ENCODE measurements at places on chromosomes 16 and 17.
A peak's percentile ranks its signal among the peaks of the same experiment; 100 is the strongest.

DNA sequence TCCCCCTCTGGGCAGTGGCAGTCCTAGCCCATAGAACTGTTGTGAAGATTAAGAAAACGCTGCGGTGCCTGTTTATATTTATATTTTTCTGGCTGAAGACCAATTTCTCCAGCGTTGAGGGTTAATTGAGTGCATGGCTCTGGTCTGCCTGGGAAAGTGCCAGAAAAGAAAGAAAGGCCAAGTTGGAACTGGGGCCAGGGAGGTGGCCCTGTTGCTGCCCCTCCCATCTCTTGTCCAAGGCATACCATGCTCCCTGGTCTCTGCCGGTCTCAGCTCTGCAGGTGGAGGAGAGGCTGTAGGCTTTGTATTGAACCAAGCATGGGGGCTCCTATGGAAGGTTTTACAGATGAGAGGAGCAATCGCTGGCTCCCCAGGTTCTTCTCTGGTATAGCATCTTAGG lies 124.7 kb downstream of the MGAT5B start:
- no peak for DNase-seq

- DNase-seq = no peak
Observed at GRCh38 chr16:15961571-15962090, 12.2 kb downstream of the ABCC1 start.

DNA sequence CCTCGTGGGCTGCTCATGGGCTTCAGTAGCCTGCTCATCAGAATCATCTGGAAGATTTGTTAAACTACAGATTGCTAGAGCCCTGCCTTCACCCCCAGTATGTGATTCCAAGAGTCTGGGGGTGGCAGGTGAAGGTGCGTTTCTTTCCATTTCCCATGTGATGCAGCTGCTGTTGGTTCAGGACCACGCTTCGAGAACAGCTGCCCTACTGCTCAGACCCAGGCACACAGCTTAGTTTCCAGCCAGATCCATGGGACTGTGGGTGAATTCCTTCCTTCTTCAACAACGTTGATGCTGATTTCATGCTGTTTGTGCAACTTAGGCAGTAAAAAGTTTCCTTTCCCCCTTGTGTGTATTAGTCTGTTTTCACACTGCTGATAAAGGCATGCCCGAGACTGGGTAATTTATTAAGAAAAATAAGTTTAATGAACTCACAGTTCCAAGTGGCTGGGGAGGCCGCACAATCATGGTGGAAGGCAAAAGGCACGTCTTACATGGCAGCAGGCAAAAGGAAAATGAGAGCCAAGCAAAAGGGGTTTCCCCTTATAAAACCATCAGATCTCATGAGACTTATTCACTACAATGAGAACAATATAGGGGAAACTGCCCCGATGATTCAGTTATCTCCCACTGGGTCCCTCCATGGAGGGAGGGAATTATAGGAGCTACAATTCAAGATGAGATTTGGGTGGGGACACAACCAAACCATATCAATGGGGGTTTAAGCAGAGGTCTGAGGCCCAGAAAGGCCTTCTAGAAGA lies 159.2 kb downstream of the XYLT1 start:
- no peak for DNase-seq

DNA sequence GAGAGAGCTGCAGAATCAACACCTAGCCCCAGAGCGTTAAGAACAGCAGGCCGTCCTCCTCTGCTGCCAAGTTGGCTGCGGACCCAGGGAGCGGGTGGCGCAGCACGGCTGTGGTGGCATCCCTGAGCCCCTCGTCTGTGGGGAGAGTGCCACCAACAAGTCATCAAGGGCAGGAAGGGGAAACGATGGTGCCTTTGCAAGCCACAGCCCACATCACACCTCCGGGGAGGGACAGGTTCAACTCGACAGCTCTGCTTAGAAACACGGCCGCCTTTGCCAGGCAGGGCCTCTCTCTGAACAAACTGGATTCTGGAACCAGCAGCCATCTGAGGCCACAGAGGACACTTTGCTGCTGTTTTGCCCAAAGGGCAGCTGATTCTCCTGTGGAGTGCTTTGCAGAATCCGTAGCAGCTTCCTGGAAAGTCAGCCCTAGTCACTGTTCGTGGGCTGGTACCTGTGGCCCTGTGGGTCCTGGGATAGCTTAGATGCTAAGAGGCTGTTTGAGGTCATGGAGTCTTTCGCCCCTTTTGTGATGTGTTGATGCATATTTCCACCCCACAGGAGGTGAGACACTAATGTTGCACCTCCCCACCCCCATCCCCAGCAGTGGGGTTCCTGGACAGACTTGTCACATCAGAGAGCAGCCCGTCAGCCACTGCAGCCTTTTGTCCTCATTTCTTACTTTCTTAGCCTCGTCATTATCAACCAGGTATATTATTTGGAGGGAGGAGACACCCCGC lies 270.6 kb downstream of the CPPED1 start:
- no peak for DNase-seq

- DNase-seq = no peak
Observed at GRCh38 chr17:27247071-27247957, 46.6 kb upstream of the WSB1 start.

DNA sequence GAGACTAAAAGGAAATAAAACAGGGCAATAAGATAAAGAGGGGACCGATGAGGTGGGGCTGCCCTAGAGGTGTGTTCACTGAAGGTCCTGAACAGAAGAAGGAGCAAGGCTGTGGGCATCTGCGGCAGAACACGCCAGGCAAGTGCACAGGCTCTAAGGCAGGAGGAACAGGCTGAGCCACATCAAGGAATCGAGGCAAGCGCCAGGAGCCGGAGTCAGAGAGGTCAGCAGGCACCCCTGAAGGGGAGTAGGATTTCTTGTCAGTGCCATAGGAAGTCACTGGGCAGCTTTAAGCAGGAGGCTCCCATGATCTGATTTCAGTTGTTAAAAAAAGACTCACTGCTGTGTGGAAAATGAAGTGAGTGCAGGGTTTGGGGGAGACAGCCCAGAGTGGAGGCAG lies 186.5 kb downstream of the KATNIP start:
- no peak for DNase-seq

DNA sequence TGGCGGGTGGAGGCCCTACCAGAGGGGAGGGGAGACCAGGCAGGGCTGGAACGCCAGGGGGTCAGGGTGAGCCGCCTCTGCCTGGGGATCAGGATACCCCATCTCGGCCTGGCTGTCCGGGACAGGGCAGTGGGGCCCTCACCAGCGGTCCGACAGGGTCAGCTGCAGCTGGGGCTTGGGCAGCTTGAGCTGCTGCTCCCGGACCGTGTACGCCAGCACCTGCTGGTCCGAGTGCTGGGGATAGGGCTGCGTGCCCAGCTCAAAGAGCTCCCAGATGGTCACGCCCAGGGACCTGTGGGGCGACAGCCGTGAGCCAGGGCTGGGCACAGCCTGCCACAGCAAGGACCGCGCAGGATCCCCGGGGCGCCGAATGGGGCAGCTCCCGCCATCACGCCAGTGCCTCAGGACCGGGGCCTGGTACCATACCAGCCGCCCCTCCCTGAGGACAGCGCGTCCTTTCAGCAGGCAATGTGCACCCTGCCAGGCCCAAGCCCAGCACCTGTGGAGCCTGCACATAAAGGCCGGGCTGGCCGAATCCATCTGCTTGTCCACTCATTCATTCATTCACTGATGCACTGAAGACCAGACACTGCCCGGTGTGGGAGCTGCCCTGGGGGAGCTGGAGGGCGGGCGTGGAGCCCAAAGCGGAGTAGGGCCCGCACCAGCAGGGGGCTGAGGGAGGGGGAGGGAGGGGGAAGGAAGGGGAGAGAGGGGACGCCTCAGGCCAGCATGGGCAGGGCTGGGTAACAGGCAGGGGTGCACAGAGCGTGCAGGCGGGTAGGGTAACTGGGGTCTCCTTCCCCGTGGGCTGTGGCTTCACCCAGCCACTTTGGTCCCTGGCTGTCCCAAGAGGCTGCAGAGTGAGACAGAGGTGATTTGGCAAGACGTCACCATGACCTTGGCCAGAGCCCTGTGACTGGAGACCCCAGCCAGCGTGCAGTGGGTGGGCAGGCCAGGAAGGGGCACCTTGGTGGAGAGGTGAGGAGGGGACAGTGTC lies 42.0 kb upstream of the PVALEF start:
- no peak for DNase-seq

DNA sequence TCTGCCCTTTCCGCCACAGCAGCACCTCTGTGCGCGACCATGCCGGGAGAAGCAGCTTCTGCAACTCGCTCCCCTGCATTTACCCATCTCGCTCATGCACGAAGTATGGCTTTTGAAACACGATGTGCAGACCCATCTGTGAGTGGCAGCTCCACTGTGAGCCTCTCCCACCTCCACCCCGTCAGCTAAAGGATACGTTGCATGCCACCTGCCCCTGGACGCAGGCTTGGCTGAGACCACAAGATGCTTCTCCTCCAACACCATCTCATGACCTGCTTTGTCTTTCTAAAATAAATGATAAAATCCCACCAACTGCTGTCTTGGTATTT lies 100.9 kb downstream of the ZNF778 start:
- no peak for DNase-seq

GRCh38 chr17:60095381-60095780 lies 16.7 kb upstream of the HEATR6 start:
- DNase-seq = no peak

DNA sequence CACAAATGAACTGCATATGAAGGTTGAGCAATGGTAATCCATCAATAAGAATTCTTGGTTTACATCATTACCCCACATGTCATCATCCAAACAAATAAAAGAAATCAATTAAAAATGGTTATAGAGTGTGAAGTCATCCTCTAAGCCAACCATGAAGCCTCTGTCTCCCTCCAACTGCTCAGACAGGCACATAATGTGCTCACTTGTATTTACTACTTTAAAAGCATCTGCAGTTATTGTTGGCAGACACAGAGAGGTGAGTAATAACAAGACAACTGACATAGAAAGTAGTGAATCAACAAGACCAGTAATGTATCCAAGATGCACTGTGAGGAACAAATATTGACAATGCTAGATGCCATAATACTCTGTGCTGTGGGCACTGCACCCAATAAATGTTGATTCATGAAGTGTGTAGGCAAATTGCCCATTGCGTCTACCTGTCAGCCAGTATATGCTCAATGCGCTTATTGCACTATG lies 20.0 kb downstream of the ADAMTS18 start:
- no peak for DNase-seq

- DNase-seq = peak; percentile 49
Observed at GRCh38 chr16:71895679-71896365, 491 bp downstream of the IST1 start.

DNA sequence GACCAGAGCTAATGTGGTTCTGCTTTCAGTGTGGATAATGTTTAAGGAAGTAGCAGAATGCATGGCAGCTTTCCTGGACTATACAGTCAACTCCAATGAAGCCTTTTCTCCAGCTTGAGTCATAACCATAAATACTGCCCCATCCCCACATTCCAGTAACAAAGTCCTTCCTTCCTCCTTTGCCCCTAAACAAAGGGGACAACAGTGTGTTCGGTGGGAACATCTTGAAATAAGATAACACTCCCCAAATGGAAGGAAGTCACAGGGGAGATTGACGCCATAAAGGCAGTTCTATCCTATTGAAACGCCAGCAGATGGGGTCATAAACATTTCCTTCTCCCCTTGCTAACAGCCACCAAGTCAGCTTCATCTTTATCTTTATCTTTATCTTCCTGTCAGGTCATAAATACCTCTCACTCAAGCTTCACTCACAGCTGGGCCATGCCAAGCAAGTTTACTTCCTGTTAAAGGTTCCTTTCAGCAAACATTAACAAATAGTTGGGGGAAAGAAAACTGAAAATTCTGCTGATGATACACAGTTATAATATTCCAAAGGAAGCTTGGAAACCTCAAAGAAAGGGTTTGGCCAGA lies 136.7 kb downstream of the SNX11 start:
- no peak for DNase-seq

DNA sequence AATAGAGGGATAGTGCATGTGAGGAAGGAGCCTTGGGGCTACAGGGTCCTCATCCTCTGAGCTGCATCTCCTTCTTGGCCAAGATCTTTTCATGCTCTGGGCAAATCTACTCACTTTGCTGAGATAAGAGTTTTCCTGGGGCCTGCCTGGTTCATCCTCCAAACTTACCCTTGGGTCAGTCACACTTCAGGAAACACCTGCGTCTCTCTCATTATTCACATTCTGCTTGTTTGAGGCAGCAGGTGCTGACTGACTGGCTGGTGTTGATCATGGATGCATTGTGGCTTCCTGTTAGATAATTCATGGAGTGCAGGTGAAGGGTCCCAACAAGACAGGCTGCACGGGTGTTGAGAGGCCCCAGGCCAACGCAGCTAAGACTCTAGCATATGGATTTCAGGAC lies 162.6 kb downstream of the SALL1 start:
- no peak for DNase-seq

DNA sequence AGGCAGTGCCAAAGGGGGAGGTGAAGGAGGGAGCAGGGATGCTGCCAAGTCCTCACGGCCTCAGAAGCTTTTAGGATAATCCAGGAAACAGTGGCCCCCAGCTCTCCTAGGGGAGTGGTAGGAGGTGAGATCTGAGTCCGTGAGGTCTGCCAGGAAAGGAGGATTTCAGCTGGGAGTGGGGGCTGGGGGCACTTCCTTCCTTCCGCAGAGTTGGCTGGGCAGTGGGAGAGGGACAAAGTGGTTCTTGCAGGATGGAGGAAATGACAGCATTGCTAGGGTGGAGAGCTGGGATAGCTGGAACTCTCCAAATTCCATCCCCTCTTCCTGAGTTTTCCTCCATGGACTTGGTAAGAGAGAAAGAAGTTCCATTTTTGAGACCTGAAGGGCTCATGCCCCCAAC lies 4.8 kb upstream of the SP6 start:
- no peak for DNase-seq

GRCh38 chr17:29572691-29573557 lies 4.4 kb downstream of the TP53I13 start:
- DNase-seq = peak; percentile 85

GRCh38 chr17:12659500-12659899 lies 6.2 kb upstream of the MYOCD start:
- no peak for DNase-seq

DNA sequence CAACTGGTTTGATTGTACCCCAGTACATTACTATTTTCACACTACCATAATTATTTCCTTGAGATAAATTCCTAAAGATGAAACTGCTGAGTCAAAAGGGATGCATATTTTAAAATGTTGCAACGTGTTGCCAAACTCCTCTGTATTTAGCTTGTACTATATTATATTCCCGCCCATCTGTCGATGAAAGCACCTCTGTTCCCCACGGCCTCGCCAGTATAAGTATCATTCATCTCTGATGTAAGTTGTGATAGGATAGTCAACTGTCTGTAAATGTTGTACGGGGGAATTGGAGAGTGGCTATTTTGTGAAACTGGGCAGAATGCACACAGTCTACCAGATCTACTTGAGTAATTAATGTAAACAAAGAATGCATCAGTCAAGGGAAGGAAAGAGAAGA lies 47.7 kb upstream of the TNRC6A start:
- no peak for DNase-seq

DNA sequence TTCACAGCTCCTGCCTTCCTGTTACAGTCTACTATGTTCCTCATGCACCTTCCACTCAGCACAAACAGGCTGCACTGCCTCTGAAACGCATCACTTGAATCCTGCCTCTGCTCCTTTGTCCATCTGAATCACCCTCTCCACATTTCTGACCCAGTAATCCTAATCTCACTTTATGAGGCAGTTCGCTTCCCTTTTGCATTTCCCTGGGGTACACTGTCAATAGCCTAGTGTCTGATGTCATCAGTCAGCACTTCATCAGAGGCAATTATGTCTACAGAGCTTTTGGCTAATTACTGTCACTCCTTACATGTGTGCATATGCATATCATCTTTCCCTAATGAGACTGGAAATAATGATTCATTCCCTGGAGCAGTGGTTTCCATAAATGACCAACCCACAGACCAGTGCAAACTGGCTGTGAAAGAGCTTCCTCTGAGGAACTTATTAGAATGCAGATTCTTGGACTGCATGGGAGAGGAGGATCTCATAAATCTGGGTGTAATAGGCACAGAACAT lies 23.6 kb downstream of the CA4 start:
- DNase-seq = no peak

Measured in GM13976 (cell line).